ENCODE measurements at places on chromosomes 16 and 17. TPM values are rescaled to one million over a fixed set of nuclear protein-coding genes. Genes with fewer than 3 reads are reported as not detected.

DNA sequence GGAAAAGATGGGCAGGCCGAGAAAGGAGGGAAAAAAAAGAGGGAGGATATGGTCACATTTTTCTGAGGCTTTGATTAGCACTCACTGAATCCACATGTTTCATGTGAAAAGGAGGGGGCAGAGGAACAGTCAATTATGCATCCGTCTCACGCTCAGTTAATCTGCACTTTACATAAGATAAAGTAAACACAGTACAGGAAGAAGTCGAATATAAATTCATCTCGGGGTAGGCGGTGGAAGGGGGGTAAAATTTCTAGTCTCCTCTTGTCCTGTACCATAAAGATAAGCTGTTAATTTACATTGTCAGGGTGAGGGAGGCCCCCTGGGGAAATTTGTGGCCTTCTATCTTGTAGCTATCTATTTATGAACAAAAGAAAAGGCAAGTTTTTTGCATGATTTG lies 73.1 kb upstream of the CES5A start:
- no peak for DNase-seq

GRCh38 chr17:55480631-55481315 lies 30.5 kb downstream of the SMIM36 start:
- DNase-seq: no peak

DNA sequence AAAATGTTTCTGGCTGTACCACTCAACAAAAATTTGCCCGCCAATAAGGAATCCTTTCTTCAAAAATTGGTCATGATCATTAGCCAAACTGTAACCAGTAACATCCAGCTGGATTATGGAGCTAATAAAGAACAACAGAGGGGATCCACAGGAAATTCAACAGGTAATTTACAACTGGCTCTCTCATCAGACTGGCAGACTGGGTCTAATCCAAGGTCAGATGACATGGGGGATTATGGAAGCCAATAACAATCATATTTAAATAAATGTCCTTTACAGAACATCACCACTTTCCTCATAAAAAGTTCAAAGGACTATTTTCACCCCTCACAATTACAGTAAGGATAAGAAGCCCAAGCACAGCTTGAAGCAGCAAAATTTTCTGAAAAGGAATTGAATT lies 66.4 kb downstream of the KANSL1 start:
- no peak for DNase-seq

DNA sequence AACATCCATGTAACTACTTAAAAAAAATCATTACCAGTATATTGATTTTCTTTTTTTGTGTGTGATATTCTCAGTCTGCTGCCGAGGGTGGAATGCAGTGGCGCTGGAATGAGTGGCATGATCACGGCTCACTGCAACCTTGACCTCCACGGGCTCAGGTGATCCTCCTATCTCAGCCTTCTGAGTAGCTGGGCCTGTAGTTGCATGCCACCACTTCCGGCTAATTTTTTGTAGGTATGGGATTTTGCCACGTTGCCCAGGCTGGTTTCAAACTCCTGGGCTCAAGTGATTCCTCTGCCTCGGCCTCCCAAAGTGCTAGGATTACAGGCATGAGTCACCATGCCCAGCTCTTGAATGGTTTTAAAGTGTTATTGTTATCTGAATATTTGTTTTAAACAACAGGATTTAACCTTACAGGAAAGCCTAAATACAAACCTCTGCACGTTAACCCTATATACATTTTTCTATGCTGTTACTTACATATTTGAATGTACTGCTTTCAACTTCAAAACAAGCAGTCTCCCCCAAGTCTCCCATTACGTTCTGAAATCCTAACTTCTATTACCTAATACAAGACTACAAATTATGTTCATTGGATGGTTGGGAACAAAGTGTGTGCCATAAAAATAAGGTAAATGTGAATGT lies 61.7 kb downstream of the KPNA2 start:
- no peak for DNase-seq

- DNase-seq: no peak
These were observed 250.7 kb downstream of the HS3ST3A1 start for GRCh38 chr17:13351046-13351445.

- no peak for DNase-seq
These were observed 245.7 kb downstream of the FOXL1 start for GRCh38 chr16:86823888-86824671.

GRCh38 chr17:19331543-19332245 lies 30.8 kb downstream of the B9D1 start:
- DNase-seq: no peak

GRCh38 chr16:87635541-87636049 lies 33.3 kb downstream of the JPH3 start:
- peak; percentile 55 for DNase-seq

GRCh38 chr16:49503256-49504022 lies 129.8 kb downstream of the C16orf78 start:
- no peak for DNase-seq

DNA sequence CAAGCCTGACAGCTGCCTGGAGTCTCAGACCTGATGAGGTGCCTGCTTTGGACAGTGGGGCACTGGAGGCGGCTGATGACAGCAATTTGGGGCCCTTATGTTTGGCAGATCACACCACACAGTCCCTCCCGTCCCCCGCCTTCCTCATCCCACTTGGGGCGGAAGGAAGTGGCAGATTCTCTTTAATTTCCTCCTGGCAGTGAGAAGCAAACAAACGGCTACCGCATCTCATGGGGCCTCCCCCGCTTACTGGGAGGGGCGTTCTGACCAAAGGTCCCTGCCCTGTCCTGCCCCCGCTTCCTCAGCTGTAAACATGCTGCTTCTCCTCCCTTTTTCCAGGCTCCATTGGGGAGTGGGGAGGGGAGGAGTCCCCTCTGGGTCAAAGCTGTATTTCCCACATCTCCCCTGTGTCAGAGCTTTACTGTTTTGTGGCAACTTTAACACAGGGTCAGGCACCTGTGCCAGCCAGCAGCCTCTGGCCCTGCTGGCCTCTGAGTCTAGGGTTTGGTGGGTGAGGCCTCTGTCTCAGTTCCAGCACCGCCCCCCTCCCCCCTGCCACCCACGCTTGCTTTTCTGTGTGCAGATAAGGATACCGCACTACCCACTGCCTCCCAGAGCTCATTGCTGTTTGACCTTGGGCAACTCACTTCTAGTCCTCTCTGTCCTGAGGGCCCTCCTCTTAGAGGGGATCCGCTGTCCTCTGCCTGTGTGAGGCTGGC lies 5.4 kb upstream of the NFATC3 start:
- peak; percentile 29 for DNase-seq

- no peak for DNase-seq
These were observed 721.6 kb upstream of the SOX9 start for GRCh38 chr17:71399221-71399620.

DNA sequence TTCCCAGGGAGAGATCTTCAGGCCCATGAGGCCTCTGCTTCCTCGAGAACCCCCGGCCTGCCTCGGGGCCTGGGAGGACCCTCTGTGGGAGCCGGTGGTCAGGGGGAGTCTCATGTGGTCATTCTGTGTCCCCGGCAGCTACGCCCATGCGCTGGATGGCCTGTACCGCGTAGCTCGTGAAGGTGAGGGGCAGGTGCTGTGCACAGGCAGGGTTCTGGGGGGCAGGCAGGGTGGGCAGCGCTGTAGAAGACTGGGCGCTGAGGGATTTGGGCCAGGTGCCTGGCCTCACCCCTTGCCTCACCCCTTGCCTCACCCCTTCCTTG lies 4.6 kb downstream of the SLC25A10 start:
- DNase-seq: no peak

- DNase-seq: no peak
These were observed 8.4 kb upstream of the CLDN9 start for GRCh38 chr16:3004319-3004718.

DNA sequence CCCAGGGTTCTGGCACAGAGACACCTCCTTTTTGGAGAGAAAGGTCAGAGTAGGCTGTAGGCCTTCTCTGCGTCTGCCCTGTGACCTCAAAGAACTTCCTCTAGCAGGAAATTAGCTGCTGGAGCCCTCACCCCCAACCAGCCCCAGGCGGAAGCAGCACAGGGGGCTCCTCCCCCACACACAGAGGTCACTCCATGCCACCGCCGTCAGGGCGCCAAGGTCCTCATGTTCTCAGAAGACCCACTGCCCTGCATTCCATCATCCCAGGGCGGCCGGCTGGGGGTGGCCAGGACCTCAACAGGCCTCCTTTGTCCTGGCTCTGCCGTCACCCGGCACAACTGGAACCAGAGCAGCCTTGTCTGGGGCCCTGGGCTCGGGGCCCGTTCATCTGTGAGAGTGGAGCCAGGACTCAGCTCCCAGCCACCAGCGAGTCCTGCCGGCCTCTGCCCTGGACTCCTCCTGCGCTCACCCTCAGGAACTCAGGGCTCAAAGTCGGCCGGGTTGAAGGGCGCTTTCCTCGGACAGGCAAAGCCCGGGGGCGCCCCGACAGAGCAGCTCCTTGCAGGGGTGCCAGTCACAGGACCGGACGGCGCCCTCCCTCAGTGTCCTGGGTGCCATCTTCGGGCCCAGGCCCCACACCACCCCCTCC lies 1.2 kb downstream of the TMC6 start:
- peak; percentile 46 for DNase-seq

DNA sequence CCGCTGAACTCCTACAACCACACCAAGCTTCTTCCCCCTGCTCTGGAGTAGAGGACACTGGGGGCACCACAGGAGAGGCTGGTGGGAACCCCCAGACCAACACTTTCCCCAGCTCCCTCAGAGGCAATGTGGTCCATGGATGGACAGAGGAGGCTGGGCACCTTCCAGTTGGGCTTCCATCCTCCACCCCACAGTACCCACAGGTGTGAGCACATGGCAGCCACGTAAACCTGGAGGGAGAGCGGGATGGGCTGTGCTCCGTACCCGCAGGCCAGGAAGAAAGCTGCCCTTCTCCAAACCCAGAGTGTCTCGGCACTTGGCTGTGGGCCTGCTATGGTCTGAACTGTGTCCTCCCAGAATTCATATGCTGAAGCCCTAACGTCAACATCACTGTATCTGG lies 1.7 kb downstream of the SGSH start:
- DNase-seq: no peak

- DNase-seq: no peak
These were observed 502 bp downstream of the SMPD3 start for GRCh38 chr16:68447653-68448359.

DNA sequence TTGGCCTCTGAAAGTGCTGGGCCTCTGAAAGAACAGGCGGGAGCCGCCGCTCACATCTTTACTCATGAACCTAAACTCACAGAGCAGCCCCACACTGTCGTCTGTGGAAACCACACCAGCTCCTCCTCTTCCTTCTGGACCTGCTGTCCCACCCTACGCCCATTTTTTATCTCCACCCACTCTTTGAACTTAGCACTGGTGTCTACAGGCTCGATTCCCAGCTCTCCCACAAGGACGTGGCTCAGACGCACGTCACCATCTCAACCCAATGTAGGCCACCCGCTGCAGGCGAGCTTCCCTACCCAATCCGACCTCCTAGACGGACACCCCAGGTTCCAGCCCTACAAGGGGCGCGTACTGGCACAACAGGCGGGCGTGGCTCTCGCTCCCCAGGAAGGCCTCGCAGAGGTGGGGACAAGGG lies 62.2 kb downstream of the NXN start:
- no peak for DNase-seq

DNA sequence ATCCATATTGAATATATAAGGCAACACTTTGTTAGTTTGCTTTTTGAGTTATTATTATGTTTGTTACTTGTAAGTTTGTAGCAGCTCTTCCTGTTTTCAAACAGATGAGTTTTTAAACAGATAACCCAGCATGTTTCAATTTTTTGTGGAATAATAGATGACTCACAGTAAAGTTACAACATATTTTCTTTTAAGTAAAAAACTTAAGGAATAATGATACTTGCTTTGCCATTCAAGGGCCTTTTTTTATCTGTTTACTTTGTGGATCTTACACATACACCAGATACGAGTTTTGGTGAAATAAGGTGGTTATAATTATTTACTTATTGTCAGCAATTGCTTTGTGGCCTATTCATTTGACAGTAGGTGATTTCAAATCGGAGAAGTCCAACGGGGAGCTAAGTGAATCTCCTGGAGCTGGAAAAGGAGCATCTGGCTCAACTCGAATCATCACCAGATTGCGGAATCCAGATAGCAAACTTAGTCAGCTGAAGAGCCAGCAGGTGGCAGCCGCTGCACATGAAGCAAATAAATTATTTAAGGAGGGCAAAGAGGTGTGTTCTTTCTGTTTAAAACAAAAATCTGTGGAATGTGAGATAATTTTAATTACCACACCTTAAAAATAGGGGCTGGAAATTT lies 66.3 kb downstream of the BPTF start:
- DNase-seq: no peak

GRCh38 chr16:53693320-53693719 lies 10.3 kb downstream of the RPGRIP1L start:
- no peak for DNase-seq

GRCh38 chr17:74196541-74197317 lies 6.7 kb upstream of the RPL38 start:
- DNase-seq: no peak

GRCh38 chr16:62077998-62078397 lies 41.8 kb upstream of the CDH8 start:
- no peak for DNase-seq

- no peak for DNase-seq
These were observed 21.4 kb downstream of the RPS6KB1 start for GRCh38 chr17:59914274-59914854.

DNA sequence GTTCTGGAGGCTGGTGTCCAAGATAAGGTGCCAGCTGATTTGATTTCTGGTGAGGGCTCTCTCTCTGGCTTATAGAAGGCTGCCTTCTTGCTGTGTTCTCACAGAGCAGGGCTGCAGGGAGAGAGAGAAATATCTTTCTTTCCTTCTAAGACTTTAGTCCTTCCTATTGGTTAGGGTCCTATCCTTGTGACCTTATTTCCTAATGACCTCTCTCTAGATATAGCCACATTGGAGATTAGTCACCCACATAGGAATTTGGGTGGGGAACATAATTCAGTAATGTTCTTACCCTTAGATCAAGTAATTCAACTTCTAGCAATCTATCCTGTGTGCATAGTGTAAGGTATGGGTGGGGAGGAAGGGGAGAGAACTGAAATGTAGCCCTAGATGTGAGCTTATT lies 18.0 kb upstream of the ABCA5 start:
- no peak for DNase-seq

- DNase-seq: no peak
These were observed 23.4 kb upstream of the PHKG2 start for GRCh38 chr16:30724641-30725417.

DNA sequence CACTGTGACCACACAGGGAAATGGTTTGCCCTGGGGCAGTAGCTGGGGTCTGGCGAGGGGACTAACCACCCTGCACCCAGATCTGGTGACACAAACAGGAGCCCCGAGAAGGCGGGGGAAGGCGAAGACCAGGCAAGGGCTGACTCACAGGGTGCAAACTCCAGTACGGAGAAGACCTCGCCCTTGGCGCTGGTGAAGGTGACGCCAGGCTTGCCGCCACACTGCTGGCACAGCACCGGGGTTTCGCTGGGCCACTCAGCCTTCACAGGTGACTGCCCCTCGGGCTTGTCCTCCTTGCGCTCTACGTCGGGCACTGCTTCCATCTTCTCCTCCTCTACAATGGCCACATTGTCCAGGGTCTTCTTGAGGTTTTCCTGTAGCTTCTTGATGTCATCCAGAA lies 11.6 kb downstream of the SPHK1 start:
- DNase-seq: no peak

- no peak for DNase-seq
These were observed 8.4 kb downstream of the GALK1 start for GRCh38 chr17:75756451-75757085.

The ASPHD1 gene
- total RNA-seq: not detected

The FSCN2 gene
- total RNA-seq: 0.65 TPM

The TBX21 gene
- 7.9 TPM for total RNA-seq

The KRT28 gene
- not detected for total RNA-seq

The LGALS9B gene
- total RNA-seq: not detected

The MEIOB gene
- total RNA-seq: not detected

The KRT34 gene
- not detected for total RNA-seq

The CRHR1 gene
- total RNA-seq: not detected

The RCVRN gene
- not detected for total RNA-seq

The PLA2G10 gene
- total RNA-seq: not detected

The CLEC10A gene
- 7.1 TPM for total RNA-seq

The ALDH3A2 gene
- 17.1 TPM for total RNA-seq

The SLC16A6 gene
- total RNA-seq: 6.4 TPM
